Cardiac muscle cell (in vitro differentiated cells and primary cell): ENCODE measurements at places on chromosomes 3 and 15.
A peak's percentile ranks its signal among the peaks of the same experiment; 100 is the strongest.

DNA sequence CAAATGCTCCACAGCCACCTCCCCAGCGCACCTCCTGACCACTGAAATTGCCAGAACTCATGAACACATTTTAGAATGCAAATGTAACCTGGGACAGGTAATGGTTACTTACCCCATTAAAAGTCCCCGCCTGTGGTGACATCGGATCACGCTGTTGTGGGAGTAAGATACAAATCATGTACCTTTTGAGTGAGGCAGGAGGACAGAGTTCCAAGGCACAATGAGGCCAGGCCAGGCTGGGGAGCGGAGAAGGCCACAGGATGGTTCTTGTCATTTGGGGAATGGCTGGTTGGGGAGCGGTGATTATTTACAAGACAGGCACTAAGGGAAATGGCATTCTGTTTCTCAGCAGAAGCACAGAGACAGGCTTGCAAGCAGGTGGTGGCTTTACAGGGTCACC is 490.0 kb downstream of the EDEM1 start:
- DNase-seq, result no peak

DNA sequence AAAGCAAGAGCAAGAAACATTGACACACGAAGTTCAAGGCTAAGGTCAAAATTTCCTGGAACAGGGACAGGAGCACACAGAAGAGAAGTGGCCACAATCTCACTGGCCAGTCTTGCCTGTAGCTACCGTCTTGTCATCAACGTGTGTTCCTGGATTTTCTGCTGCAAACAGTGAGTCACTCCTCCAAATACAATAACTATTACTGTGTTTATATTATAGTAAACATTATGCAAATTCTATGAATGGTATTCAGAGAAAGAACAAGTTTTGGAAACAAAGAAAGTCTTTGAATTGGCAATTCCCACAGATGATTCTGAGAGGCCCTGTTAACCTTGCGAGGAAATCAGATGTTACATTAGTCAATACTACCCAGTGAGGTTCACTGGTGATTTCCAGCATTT is 220.5 kb downstream of the FAM43A start:
- DNase-seq, result peak; percentile 54

DNA sequence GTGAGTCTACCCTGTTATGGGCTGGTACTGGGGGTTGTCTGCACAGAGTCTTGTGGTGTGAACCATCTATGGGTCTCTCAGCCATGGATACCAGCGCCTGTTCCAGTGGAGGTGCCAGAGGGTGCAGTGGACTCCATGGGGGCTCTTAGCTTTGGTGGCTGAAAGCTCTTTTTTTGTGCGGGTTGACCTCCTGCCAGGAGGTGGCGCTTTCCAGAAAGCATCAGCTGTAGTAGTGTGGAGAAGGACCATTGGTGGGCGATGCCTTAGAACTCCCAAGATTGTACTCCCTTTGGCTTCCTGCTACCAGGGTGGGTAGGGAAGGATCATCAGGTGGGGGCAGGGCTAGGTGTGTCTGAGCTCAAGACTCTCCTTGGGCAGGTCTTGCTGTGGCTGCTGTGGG is 602.6 kb downstream of the RSL24D1 start:
- no peak for DNase-seq

- DNase-seq, result peak; percentile 39
Measured at GRCh38 chr3:142645236-142645793, 49.1 kb downstream of the PLS1 start.

DNA sequence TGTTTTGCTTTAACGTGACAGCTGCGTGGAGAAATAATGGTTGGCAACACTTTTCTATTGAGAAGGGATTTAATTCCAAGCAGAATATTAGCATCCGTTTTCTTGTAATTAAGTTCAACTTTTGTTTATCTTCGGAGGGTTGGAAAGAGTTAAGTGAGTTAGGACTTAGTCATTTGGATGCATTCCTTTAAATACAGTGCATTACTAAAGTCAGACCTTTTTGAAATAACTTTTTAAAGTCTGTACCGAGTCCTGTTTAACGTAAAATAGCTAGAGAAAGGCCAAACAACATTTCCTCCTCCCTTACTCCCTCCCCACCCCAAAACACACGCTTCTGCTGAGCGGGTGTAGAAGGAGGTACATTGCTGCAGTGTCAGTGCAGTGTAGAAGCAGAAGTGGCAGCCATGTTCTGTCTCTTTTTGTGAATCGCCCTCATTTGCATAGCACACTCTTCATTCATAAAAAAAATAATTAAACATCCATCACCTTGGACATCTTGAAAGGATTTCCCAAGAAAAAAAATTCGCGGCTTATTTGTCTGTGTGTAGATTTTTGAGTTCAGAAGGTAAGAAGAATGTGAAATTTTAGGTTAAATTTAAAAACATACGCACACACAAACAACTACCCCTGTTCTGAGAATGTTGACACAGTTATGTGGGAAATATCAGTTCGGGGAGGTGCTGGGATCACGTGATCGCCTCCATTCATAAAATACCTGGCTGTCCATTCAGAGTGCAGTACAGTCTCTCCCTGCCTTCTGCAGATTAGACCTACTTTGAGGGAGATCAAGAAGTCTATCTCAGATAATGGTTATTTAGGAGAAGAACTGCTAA is 1.6 kb downstream of the SPRED1 start:
- DNase-seq, result peak; percentile 67

- no peak for DNase-seq
Measured at GRCh38 chr3:7407107-7407506, 546.2 kb downstream of the GRM7 start.

DNA sequence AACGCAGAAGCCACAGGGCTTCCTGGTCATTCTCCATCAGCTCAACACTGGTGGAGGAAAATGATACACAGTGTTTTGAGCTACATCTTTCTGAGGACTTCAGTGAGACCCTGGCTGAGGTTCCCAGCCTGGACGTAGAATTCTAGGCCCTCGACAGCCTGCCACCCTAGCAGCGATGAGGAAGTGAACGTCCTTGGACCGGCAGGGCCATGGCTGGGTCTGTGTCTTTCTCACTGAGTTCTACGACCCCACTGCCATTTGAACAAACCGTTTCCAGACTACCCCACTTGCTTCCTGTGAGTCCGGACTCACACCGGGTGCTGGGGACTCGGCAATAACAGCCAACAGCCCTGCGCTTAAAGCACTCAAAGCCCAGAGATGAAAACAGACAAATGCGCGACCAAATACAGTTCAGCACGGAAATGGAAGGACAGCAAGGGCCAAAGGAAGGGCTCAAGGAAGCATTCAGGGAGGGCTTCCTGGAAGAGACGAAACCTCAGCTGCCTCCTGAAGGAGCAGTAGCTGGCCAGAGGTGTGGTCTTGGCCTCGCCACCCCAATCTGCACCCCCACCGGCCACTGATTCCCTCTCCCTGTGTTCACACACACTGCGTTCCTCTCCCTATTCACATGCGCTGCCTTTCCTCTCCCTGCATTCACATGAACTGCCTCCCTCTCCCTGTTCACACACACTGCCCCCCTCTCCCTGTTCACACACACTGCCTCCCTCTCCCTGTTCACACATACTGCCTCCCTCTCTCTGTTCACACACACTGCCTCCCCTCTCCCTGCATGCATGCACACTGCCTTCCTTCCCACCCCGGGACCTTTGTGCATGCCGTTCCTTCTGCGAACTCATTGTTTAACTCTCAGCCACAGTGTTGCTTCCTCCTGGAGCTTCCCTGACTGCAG is 136.3 kb upstream of the PRR20G start:
- DNase-seq, result no peak

GRCh38 chr3:44066806-44067205 is 174.9 kb upstream of the TOPAZ1 start:
- DNase-seq, result no peak

GRCh38 chr15:90015749-90016148 is 14.6 kb downstream of the ZNF710 start:
- no peak for DNase-seq

- DNase-seq, result peak; percentile 3
Measured at GRCh38 chr3:102163039-102163817, 271.6 kb upstream of the ZPLD1 start.

- peak; percentile 67 for DNase-seq
Measured at GRCh38 chr15:42137461-42138261, 18.8 kb downstream of the PLA2G4F start.

GRCh38 chr15:64698823-64699222 is 76.6 kb downstream of the RBPMS2 start:
- DNase-seq, result no peak

DNA sequence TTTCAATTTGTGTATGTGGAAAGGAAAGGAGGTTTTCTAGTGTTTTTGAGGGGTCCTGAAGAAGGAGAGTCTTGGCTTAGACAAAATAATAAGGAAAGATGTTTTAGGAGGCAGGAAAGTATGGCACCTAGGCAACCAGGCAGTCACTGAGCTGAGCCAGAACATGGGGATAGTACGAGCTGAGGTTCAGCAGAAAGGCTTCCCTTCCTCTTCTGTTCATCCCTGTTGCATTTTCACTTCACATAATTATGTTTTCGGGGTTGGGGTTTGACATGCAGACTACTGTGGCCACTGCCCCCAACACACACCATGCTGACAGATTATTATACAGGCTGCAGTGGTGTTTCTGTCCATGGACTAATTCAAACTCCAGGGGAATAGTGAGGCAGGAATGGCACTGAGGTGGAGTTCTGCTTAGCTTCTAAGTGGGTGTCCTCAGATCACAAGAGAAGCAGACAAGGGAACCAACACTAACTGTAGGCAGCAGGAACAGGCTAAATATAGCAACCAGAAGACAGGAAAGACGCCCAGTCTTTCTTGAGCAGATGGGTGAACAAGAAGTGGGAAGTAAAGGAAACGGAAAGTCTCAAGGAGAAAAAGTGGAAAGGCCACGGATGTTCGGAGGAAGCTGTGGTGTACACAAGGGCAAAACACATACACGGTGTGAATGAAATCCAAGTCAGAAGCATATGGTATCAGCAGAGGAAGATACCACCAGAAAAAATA is 305.8 kb downstream of the PLCL2 start:
- peak; percentile 38 for DNase-seq

DNA sequence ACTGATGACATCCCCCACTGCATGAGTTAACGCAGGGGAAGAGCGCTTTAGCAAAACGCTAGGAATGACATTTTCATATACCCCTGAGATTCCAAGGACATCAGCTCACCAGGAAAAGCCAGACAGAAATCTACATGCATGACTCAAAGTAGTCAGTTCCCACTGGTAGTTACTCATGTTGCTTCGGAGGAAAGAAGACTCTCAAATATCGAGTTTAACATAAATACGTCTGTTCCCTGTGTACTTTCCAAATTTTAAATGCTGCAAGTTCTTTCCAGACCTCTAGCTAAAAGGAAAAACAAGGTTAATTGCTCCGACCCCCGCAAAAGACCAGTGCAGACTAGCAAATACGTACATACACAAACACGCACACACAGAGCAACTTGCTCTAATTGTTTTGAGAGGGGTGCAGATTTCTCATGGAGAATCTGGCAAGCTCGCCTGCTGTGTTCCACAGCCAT is 115.4 kb upstream of the PRICKLE2 start:
- DNase-seq, result no peak

- no peak for DNase-seq
Measured at GRCh38 chr15:77864211-77865105, 213.1 kb downstream of the TBC1D2B start.

- DNase-seq, result no peak
Measured at GRCh38 chr15:43150191-43150929, 17.0 kb downstream of the TMEM62 start.

DNA sequence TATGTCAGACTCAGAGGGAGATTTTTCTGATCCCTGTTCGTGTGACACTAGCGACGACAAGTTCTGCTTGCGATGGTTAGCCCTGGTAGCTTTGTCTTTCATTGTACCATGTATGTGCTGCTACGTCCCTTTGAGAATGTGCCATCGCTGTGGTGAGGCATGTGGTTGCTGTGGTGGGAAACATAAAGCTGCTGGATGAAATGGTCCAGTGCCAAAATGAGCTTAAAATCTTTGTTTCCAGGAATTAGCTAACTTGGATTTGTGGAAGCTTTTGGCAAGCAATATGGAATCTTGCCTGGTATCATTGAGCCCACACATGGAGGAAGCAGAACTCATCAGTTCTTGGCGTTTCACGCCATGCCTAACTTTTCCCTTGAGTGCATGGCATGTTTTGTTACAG is 98.8 kb downstream of the SPRED1 start:
- DNase-seq, result peak; percentile 33

- DNase-seq, result peak; percentile 23
Measured at GRCh38 chr3:184231671-184232070, 2.3 kb downstream of the VWA5B2 start.

DNA sequence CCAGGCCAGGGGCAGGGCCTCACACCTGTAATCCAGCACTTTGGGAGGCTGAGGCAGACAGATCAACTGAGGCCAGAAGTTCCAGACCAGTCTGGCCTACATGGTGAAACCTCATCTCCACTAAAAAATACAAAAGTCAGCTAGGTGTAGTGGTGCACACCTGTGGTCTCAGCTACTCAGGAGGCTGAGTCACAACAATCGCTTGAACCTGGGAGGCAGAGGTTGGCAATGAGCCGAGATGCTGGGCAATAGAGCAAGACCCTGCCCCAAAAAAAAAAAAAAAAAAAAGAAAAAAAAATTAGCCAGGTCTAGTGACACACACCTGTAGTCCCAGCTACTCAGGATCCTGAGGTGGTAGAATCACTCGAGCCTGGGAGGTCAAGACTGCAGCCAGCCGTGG is 18.8 kb downstream of the MYO9A start:
- no peak for DNase-seq

- DNase-seq, result no peak
Measured at GRCh38 chr15:31314380-31314779, 12.3 kb upstream of the KLF13 start.

- DNase-seq, result no peak
Measured at GRCh38 chr15:29613951-29614382, 208.3 kb downstream of the TJP1 start.

- DNase-seq, result no peak
Measured at GRCh38 chr15:65176056-65176455, 9.1 kb downstream of the CLPX start.

DNA sequence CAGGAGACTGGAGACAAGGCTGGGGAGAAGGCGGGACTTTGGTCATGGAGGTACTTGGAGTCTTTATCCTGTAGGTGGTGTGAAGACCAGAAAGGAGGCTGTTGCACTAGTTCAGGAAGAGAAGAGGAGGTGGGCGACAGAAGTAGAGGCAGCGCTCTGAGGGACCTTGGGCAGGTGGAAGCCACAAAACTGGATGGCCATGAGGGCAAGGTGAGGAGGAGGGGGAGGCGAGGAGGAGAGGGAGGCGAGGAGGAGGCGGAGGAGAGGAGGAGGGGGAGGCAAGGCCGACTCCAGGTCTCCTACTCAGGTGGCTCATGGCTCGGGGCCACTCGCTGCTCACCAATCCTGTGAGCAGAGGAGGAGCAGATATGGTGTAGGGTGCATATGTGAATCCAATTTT is 125.6 kb downstream of the RPLP1 start:
- no peak for DNase-seq

GRCh38 chr15:25832158-25832557 is 31.0 kb downstream of the ATP10A start:
- DNase-seq, result no peak

DNA sequence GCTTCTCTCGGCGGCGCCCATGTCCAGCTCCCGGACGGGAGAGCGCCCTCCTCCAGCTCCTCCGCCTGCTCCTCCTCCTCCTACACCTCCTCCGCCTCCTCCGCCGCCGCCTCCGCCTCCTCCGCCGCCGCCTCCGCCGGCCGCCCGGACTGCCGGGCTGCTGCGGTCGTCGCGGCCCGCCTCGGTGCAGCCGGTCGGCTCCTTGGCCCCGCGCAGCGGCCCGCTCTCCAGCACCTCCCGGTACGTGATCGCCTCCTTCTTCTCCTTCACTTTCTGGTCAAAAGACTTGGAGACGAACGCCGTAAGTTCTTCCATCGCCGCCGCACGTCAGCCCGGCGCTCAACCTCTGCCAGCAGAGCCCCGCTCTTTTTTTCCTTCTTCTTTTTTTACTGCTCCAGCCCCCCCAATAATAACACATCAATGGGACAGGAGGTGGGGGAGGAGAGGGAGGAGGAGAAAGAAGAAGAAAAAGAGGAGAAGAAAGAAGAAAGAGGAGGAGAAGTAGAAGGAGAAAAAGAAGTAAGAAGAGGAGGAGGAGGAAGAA is 438 bp downstream of the SHOX2 start:
- peak; percentile 70 for DNase-seq
